Stimulated activated naive CD8-positive, alpha-beta T cell treated with anti-CD3 and anti-CD28 coated beads, Interleukin-15, Interleukin-2, amounts not matched to agents 100 U/mL and 50 U/mL, for 24 hours (primary cell): ENCODE measurements at places on chromosomes 6 and 20.

GRCh38 chr6:16712255-16712930 lies 48.9 kb downstream of the ATXN1 start:
- no peak for DNase-seq

GRCh38 chr6:5723841-5724691 lies 282.7 kb downstream of the NRN1 start:
- DNase-seq = peak; percentile 31

DNA sequence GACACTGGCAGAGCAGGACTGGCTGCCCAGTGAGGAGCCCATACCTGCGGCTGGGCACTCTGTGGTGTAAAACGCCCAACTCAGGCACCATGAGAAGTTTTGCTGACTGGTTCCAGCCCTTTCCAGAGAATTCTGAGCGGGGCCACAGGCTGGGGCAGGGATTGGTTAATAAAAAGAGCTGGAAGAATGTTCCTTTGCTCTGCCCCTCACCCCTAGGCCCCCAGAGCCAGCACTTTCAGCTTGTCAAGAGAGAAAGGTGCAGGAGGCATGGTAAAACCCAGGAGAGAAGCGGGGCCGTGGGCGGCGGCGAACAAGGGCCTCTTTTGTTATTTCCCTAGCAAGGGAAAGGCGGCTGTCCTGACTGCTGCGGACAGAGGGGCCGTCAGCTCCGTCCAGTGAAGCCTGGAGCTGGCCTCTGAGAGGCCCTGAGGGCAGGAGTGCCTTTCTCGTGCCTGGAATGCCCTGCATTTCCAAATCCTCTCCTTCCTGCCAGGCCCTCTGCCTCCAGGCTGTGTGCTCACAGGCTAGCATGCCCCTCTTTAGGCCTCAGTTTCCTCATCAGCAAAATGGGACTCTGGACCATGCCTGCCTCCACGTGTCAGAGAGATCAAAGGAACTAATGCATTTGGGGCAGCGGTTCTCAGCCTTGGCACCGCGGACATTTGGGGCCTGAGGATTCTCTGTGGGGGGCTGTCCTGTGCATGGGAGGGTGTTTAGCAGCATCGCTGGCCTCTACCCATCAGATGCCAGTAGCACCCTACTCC lies 12.9 kb downstream of the SLC13A3 start:
- no peak for DNase-seq

- no peak for DNase-seq
Observed at GRCh38 chr6:52373151-52373690, 11.3 kb downstream of the PAQR8 start.

DNA sequence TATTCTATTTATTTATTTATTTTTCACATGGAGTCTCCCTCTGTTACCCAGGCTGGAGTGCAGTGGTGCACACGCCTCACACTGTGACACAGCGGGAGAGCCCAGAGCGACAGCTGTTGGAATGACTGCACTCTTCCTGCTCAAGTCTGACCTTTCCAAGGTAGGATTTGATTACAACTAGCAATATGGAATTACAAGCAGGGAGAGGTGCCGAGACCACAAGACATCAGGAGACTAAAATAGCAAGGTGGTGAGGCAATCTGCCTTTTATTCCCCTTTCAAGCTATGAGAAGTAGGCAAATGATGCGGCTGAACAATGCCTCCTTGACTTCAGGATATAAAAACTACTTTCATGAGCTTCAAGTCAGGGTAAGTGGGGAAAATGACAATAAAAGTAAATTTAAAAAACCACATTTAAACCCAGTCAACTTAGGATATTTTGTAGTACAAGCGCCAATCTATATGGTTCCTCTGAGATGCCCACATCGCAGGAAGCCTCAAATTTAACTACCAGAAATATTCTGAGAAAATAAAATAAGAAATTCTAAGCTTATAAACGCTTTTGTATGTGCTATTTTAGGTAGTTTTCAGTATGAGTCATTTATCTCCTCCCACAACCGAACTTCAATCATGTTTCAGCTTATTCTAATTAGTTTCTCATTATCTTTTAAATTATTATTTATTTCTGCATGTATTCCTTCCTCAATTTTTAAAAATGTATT lies 146.9 kb upstream of the SGK1 start:
- DNase-seq = no peak

DNA sequence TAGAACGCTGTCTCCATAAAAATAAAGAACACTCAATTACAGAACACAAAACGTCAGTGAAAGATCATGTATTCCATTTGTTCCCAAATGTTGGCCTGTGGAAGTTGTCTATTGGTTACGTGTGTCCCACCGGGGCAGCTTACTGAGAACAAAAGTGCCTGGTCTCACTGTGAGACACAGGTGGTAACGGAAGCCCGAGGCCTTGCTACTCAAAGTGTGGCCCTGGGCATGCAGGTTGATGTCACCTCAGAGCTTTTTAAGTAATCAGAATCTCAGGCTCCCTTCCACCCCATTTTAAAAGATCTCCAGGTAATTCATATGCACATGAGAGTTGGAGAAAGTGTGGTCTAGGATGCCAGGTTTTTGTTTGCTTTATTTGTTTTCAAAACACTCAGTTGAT lies 422.5 kb upstream of the OPRM1 start:
- no peak for DNase-seq

DNA sequence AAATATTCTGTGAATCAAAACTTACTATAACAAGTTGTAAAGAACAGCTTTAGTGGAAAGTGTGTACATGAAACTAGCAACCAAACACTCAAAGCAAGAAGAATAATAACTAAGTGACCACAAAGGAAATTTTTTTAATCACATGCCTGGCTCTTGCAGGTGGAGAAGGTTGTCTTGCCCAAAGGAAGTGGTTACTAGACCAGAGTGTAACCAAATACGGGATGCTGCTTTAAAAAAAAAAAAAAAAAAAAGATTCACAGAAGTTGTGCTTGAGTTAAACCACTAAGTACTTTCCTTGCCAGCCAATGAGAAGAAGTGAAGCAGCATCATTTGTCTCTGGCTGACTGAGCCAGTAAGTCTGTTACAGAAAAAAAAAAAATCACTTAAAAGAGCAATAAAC lies 19.1 kb upstream of the HLA-DQB1 start:
- DNase-seq = peak; percentile 15

- DNase-seq = no peak
Observed at GRCh38 chr6:131791476-131791875, 16.3 kb upstream of the ENPP1 start.

DNA sequence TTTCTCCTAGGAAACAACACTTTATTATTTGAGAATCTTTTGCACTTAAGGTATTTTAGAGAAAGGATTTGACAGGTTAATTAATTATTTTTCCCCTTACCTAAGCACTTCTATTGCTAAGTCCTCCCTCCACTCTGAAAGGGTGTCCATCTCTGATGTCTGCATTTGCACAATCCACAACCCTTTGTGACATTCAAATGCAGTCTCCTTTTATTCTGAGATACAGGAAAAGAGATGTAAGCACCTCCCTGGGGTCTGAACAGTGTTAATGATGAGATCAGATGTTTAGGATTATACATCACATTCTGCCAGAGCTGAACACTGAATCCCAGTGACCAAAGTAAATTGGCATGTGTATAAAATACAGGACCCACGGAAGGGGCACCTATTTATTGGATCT lies 864.2 kb upstream of the FLRT3 start:
- DNase-seq = no peak

DNA sequence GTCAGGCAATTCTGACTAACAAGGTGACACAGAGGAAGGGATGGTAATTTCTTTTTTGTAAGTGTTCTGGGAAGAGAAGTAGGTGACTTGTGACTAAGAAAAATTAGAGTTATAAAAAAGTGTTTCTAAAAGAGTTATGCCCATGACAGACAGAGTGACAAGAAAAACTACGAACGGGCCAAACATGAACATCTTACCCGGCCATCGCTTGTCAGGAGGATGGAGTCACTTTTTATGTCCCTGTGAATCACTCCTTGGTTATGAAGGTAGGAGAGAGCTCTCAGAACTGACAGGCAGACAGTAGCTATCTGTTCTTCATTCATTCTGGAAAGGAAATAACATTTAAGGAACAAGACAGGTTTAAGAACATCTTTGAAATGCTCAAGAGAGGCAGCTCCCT lies 43.0 kb downstream of the LAMP5 start:
- DNase-seq = no peak

DNA sequence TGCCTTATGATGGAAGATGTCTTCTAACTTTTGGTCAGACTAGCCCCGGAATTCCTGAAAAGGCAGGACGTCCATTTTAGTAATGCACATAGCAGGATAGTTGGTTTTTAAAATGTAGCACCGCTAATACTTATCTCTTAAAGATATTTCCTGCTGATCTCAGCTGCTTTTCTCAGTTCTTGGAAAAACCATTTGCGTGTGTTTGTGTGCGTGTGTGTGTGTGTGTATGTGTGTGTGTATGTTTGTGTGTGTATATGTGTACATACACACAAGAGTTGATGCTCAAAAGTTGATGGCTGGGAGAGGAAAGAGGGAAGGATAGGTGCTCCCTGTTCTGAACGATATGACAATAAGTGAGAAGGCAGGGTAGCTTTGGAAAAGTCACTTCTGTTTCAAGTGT lies 61.7 kb upstream of the SUPT3H start:
- no peak for DNase-seq

GRCh38 chr20:62347151-62347404 lies 20.0 kb downstream of the LAMA5 start:
- DNase-seq = no peak

- no peak for DNase-seq
Observed at GRCh38 chr6:87264481-87264880, 57.9 kb upstream of the SMIM8 start.

DNA sequence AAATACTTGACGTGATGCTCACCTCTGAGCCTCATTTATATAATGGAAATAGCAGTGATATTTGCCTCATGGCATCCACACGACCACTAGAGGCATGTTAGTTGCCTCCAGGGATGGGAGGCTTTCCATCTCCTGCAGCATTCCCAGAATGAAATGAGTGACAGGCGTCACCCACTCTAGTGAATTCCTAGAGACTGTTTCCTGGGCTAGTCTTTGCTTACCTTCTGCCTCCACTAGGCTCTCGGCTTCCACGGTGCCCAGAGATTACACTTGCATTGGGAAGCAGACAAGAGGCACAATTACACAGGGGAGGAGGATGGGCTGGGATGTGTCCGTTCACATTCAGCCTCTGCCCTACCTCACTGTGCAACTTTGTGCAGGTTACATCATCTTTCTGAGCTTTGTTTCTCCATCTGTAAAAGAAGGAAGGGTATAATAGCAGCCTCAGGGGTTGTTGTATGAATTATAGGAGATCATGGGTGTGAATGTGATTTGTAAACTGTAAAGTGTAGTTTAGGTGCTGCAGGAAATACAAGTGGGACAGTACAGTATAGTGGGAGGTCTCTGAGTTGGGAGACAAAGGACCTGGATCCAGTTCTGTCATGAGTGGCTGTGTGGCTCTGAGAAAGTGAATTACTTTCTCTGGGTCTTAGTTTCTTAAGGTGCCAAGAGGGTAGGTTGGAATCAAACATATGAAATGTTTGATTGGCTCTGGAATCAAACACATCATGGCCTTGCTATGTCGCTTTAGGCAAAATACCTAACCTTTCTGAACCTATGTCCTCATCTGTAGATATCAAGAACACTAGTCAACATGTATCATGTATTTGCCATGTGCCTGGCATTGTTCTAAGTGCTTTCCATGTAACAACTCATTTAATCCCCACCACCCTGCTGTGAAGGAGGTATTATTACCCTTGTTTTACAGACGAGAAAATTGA lies 3.6 kb upstream of the VSTM2L start:
- DNase-seq = no peak

GRCh38 chr20:57350081-57350710 lies 859 bp upstream of the RAE1 start:
- DNase-seq = no peak

DNA sequence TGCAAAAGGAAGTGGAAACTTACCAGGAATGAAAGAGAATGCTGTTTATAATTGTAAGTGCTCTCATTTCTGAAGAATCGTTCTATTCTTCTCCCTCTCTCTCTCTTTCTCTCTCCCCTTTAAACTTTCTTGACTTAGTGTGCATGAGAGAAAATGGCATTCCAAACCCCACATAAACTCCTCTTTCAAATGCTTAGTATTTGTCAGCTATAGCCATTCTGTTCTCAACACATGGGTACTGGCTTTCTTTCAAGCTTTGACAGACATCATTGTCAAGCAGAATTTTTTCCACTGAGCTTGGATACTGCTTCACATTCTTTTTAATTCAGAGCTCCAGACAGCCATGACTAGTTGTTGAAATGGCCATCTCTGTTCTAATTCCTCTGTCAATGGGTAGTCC lies 51.1 kb upstream of the PREP start:
- no peak for DNase-seq

DNA sequence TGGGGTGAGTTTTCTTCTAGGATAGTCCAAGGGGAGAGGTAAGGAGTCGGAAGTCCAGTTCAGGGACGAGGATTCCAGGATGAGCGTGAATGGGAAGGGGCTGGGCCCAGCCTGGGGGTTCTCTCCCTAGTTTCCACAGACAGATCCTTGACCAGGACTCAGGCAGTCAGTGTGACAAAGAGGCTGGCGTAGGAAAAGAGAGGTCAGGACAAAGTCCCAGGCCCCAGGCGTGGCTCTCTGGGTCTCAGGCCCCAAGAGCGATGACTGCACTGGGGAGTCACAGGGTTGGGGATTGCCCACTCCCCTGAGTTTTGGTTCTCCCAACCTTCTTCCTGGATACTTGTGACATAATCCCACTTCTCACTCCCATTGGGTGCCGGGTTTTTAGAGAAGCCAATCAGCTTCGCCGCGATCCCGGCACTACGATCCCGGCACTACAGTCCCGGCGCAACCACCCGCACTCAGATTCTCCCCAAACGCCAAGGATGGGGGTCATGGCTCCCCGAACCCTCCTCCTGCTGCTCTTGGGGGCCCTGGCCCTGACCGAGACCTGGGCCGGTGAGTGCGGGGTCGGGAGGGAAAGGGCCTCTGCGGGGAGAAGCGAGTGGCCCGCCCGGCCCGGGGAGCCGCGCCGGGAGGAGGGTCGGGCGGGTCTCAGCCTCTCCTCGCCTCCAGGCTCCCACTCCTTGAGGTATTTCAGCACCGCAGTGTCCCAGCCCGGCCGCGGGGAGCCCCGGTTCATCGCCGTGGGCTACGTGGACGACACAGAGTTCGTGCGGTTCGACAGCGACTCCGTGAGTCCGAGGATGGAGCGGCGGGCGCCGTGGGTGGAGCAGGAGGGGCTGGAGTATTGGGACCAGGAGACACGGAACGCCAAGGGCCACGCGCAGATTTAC lies 46.2 kb upstream of the TRIM26 start:
- DNase-seq = peak; percentile 72

- no peak for DNase-seq
Observed at GRCh38 chr6:103017878-103018277, 1624.4 kb downstream of the GRIK2 start.

DNA sequence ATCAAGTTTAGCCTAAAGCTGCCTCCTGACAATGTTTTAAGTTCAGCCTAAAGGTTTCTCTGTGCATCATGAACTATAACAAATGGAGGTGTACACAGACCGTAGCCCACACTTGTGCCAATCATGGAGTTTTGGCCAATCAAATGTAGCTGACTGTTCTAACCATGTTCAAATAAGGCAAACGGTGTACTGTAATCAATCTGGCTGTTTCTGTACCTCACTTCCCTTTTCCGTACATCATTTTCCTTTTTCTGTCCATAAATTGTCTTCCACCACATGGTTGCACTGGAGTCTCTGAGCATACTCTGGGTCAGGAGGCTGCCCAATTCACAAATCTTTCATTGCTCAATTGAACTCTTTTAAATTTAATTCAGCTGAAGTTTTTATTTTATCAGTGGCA lies 132.2 kb upstream of the UST start:
- no peak for DNase-seq
